ENCODE measurements at places on chromosomes 7 and 10.

DNA sequence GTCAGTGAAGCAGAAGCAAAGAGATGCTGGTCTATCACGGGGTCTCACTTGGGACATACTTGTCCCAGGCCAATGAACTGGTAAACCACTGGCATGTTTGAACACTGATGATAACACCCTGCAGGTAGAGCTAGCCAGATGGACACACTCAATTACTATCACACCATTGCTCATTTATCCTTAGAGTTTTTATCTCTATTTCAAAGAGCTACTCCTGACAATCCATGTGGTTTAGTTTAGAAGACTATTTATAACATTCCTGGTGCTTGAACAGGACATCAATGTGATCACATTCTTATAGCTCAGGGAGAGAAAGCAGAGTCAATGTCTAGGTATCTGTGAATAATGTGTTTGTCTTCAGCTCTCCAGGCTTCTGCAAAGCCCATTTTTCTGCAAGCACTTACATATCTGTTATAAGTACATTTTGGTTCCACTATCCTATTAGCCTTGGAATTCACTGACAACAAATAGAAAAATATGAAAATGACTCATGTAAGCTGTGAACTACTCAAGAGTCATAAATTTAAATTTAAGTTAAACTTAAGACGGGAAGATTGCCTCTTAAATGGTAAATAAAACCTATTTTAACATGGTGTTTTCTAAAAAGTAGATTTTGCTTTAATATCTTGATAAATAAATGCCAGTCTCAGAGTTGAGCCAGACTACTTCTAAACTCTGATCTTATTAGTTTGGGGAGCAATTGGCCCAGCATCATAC is 106.7 kb upstream of the MBL2 start:
- no peak for DNase-seq

GRCh38 chr7:130189343-130189742 is 15.9 kb downstream of the TMEM209 start:
- no peak for DNase-seq

- no peak for DNase-seq
Observed at GRCh38 chr10:122986335-122986734, 6.1 kb downstream of the PSTK start.

DNA sequence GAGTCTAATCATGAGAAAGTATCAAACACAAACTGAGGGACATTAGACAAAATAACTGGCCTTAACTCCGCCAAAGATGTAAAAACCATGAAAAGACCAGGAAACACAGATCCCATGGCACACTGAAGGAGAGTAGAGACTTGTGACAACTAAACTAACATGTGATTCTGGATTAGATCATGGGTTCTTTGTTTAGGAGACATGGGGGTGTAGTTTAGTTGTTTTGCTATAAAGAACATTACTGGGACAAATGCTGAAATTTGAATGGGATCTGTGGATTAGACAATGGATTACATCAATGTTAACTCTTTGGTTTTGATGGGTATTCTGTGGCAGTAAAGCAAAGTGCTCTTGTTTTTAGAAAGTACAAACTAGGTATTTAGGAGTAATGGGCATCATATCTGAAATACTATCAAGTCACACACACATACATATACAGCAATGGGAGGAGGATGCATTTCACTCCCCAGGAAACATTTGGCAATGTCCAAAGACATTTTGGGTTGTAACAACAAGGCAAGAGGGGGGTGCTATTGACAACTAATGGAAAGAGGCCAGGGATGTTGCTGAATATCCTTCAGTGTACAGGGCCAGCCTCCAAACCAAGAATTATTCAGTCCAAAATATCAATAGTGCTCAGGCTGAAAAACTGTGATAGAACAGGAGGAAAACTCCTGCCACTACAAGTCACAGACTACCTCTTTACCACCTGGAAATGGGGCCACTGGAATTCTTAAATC is 32.4 kb downstream of the WAPL start:
- DNase-seq: no peak

GRCh38 chr10:117327262-117327661 is 48.0 kb downstream of the PDZD8 start:
- no peak for DNase-seq

GRCh38 chr7:36606153-36606975 is 117.9 kb downstream of the AOAH start:
- no peak for DNase-seq

- DNase-seq: no peak
Observed at GRCh38 chr7:5424749-5425506, 1.3 kb upstream of the TNRC18 start.

GRCh38 chr10:120385992-120386391 is 71.0 kb upstream of the PLPP4 start:
- DNase-seq: no peak

DNA sequence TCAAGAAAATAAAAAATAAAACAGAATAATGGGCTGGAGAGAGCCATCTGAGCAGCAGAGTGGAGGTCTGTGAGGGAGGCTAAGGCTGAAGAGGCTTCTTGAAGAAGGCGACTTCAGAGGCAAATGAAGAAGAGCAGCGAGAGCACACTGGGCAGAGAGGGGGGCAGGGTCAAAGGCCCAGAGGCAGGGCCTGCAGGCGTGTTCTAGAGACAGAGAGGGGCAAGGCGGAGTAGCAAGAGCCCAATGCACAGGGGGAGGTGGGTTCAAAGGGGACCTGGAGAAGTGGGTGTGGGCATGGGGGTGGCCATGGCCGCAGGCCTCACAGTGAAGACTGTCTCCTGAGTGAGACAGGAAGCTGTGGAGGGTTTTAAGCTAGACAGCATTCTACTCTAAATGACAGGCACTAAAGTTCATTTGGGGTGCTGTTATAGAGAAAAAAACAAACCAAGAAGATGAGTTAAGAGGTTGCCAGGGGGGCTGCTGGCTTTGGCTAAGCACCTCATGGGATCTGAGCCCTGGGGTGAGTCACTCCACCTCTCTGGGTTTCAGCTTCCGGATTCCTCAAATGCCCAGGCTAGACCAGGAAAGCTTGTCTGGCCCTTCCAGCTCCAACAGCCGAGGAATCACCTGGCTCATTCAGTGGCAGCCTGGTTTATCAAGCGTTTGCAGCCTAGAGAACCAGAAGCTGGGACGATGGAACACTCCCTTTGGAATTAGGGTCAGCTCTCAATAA is 81.7 kb downstream of the DLG5 start:
- peak; percentile 60 for DNase-seq

DNA sequence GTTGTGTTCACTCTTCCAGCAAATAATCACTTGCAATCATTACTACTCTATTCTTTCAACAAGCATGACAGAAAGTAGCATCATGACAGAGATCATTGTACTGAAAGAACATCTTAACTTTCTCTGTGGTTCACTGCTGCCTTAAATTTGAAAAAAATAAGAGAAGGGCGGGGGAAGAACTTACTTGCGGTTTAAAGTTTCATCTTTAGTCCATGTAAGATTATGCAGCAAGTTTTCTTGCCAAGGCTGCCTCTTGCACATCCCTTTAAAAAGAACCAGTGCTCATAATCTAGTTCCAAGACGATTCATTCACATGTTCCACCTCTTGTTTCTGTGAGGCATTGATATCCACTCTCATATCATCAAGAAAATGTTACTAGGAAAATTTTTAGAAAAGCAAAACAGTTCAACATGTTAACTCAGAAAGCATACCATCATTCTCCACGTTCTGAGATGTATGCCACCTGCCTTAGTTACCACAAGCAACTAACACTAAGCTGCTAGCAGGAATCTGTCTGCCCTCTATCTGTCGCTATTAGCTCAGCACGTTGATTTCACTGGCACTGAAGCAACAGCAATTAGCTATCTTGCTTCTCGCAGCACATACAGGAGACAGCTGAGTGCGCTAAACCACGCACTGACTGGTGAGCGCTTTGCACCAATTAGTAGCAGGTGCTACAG is at the start of gene PCDH15:
Gene PCDH15 (minus strand): TSS at position 491 of the 681 bp plus-strand sequence. CDS start 136,969 bp downstream, outside the sequence.
- no peak for DNase-seq

- DNase-seq: no peak
Observed at GRCh38 chr10:61480208-61480607, 27.0 kb upstream of the TMEM26 start.

DNA sequence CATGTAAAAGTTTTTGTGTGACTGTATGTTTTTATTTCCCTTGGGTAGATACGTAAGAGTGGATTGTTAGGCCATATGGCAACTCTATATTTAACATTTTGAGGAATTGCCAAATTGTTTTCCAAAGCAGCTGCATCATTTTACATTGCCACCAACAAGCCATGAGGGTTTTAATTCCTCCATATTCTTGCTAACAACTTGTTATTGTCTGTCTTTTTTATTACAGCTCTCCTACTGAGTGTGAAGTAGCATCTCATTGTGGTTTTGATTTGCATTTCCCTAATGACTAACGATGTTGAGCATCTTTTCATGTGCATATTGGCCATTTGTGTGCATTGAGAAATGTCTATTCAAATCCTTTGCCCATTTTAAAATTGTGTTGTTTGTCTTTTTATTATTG is 94.9 kb downstream of the CARD11 start:
- DNase-seq: no peak

DNA sequence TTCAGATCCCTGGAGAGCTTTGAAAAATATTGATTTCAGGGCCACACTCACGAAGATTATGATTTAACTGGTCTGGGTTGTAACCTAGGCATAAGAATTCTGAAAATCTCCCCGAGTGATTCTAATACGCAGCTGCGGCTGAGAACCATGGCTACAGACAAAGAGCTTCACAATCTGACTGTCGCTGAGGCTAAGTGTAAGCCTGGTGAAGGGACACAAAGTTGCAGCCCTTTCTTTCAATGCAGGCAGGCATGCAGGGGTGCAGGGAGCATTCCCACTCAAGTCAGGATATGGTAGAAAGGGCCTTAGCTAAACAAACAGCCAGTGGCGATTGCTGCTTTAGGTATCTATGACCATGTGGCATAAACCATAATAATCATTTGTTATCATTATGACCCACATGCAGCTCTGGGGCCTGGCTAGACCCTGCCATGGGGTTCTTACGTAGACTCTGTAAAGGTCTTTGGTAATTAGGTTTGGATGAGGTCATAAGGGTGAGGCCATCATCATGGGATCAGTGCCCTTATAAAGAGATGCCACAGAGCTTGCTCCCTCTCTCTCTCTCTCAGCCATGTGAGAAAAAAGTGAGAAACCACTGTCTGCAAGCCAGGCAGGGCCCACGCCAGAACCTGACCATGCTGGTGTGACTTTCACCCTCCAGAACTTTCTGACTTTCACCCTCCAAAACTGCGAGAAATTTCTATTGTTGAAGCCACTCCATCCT is 88.4 kb upstream of the LANCL2 start:
- DNase-seq: no peak

DNA sequence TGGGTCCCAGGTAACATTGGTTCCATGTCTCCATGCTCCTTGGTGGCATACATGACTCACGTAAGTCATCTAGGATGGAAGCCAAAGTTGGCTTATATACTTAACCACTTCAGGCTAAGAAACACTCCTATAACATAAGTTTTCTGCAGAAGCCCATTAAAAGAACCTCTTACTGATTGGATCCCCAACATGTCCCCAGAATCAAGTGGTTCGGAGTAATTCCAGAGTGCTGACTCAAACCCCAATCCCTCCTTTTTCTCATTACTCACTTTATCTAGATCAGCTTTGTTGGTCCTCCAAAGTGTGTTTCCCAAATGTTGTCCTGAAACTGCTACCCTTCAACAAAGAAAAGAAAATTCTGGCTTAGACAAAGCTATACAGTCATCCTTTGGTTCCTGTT is 10.1 kb upstream of the ATOH7 start:
- no peak for DNase-seq

GRCh38 chr7:20896996-20897395 is 110.3 kb upstream of the SP8 start:
- no peak for DNase-seq

DNA sequence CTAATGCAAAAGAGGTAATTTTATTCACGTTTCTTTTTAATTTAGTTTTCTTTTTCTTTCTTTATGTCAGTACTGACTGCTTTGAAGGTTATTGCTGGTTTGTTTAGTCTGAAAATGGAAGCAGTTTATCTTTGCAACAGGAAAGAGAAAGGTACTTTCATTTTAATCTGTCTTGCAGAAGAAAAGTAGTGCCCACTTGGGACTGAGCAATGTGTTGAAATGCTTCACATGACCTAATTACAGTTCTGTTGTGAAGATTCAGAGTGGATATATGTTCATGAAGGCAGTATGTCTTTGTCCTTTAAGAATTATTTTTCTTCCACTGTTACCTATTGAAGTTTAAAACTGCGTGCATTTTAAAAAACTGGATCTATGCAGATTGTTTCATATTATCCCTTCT is 80.1 kb downstream of the ANKIB1 start:
- no peak for DNase-seq

- no peak for DNase-seq
Observed at GRCh38 chr10:10526846-10527245, 490.8 kb upstream of the CELF2 start.

DNA sequence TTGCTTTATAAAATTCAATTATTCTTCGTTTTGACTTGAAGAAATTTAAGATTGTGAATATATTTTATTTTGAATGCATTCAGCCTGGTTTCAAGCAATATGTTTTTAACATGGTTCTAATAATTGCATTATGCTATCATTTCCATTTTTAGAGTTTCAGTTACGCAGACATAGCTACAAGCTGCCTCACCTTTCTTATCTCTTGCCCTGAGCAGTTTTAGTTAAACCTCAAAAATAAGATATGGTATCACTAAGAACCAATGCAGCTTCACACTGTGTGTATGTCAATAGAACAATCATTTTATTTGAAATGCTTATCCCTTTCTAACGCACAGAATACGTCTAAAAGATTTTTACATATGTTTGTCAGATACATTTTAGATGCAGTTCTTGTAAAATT is 632.6 kb upstream of the KCND2 start:
- no peak for DNase-seq

GRCh38 chr10:108902619-108903285 is 1020.6 kb downstream of the XPNPEP1 start:
- no peak for DNase-seq

- no peak for DNase-seq
Observed at GRCh38 chr7:158569858-158570323, 17.7 kb downstream of the PTPRN2 start.

DNA sequence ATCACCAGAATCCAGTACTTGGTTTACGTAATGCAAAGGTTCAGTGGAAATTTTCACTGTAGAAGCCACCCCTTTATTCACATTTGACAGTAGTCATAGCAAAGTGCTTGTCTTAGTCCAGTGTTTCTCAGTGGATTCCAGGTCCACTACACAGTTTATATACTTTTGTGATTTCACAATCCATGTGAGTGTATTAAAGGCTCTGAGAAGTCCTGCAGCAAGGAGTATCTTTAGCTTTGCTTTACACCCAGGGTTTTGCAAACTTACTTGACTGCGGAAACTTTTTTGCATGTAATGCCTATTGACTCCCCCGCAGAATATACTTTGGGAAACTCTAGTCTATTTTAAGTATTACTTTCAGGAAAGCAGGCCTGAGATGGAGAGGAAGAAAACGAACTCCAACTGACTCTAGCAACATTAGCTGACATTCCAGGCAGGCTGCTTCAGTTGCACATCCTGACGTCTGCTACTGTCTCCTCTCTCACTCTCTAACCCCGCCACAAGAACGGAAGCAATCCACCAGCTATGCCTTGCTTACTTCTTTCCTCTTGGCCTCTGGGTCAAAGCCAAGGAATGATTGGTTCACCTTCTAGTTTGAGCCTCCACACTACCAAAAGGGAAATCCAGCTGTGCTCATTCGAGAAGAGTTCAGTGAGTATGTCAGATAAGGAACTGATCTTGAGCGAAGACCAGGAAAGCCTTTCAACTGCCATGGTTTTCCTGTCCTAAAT is 6.2 kb downstream of the PLXNA4 start:
- no peak for DNase-seq
